ENCODE measurements at places on chromosomes 13 and 19. TPM values are rescaled to one million over a fixed set of nuclear protein-coding genes. Genes with fewer than 3 reads are reported as not detected.

DNA sequence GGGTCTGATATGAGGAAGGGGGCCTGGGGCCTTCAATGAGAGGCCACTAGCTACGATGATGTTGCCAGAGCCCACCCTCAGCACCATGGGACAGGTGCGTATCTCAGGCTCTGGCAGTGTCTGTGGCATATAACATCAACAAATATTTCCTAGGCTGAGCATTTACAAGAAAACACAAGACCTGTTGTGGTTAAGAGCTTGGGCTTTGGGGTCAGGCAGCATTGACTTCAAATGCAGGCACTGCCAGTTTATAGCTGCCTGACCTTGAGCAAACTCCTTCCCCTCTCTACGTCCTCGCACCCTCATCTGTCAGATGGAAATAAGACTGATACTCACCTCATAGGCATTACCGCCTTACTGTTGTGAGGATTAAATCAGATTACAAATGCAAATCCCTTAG lies 156.0 kb downstream of the KATNAL1 start:
- peaks cover 87% of the 10 kb centered on the region for H3K4me1 ChIP-seq
- H3K27ac ChIP-seq, result peak overlapping the region; percentile 7
- no peak overlapping the region for H3K4me3 ChIP-seq
- H3K27me3 ChIP-seq, result no peaks in the 10 kb centered on the region
- no peaks in the 10 kb centered on the region for H3K36me3 ChIP-seq

DNA sequence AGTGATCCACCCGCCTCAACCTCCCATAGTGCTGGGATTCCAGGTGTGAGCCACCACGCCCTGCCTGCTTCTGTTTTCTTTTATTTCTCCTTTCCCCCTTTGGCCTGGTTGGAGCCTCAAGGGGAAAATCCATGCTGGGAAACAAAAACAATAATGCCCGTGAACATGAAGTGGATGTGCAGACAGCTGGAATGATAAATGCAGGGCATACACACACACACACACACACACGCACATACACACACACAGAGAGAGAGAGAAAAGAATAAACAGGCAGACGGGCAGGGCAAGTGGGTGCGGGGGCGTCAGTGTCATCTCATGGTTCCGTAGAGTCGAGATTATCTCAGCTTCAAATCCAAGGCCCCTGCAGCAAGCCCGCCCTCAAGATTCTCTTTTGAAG lies 4.4 kb upstream of the PLEKHF1 start:
- H3K36me3 ChIP-seq, result no peaks in the 10 kb centered on the region
- DNase-seq, result no peak
- H3K4me1 ChIP-seq, result peaks cover 40% of the 10 kb centered on the region
- H3K4me3 ChIP-seq, result peak overlapping the region; percentile 41
- H3K27ac ChIP-seq, result peak overlapping the region; percentile 64

The LPAR6 gene
- 3.3 TPM for total RNA-seq

- no peak for DNase-seq
- H3K4me1 ChIP-seq, result no peaks in the 10 kb centered on the region
- H3K4me3 ChIP-seq, result no peak overlapping the region
- no peaks in the 10 kb centered on the region for H3K27me3 ChIP-seq
- H3K36me3 ChIP-seq, result no peaks in the 10 kb centered on the region
Measured at GRCh38 chr19:38012944-38013343, 105.9 kb downstream of the SIPA1L3 start.

The RASAL3 gene
- total RNA-seq, result 112 TPM

GRCh38 chr13:46143184-46143701 lies 38.4 kb upstream of the CPB2 start:
- H3K27me3 ChIP-seq, result no peaks in the 10 kb centered on the region
- H3K27ac ChIP-seq, result peak overlapping the region; percentile 89
- H3K36me3 ChIP-seq, result peaks cover 24% of the 10 kb centered on the region
- DNase-seq, result no peak
- peaks cover 48% of the 10 kb centered on the region for H3K4me1 ChIP-seq

Measured in activated T-cell treated with anti-CD3 and anti-CD28 coated beads, Interleukin-2, amount 50 U/mL, for 72 hours (primary cell).